Kidney (tissue), 22 donors: ENCODE measurements at places on chromosomes 3 and 15. TPM values are rescaled to one million over a fixed set of nuclear protein-coding genes. Genes with fewer than 3 reads are reported as not detected.

- peak overlapping the region; percentile 20 for H3K27ac ChIP-seq
- no peaks in the 10 kb centered on the region for H3K36me3 ChIP-seq
- no peak overlapping the region for H3K4me3 ChIP-seq
Observed at GRCh38 chr15:53910852-53911251, 67.4 kb upstream of the UNC13C start.

- no peaks in the 10 kb centered on the region for H3K36me3 ChIP-seq
- no peak overlapping the region for H3K27ac ChIP-seq
- no peaks in the 10 kb centered on the region for H3K27me3 ChIP-seq
- H3K4me3 ChIP-seq = no peak overlapping the region
- DNase-seq = no peak
Observed at GRCh38 chr3:186132487-186132886, 23.6 kb upstream of the ETV5 start.

DNA sequence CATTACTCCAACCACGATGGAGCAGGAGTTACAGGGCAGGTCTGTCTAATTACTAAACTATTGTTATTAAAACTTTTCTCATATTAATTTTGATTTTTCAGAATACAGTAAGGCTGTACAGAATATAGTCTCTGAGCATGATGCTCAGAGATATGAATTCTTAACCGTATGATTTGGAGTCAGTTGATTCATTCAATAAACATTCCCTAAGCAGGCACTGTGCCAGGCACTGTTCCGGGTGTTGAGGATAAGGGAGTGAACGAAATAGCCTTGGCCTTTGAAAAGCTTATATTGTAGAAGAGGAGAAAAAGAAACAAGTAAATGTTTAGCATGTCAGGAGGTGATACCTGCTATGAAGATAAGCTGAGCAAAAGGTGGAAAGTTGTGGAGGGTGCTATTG is 187.3 kb downstream of the KCNAB1 start:
- H3K36me3 ChIP-seq = no peaks in the 10 kb centered on the region
- H3K4me1 ChIP-seq = no peaks in the 10 kb centered on the region
- no peaks in the 10 kb centered on the region for H3K27me3 ChIP-seq
- H3K27ac ChIP-seq = no peak overlapping the region

Gene COMMD4
- 67.6 TPM for total RNA-seq
